Vagina (tissue), 2 donors: ENCODE measurements at places on chromosomes 7 and 10. TPM values are rescaled to one million over a fixed set of nuclear protein-coding genes. Genes with fewer than 3 reads are reported as not detected.

HOGA1 gene
- 0.98 TPM for total RNA-seq

JAKMIP3 gene
- 0.49 TPM for total RNA-seq

LIPJ gene
- total RNA-seq = not detected

ARHGEF5 gene
- 23.3 TPM for total RNA-seq

CPVL gene
- total RNA-seq = 9.6 TPM

ARMC10 gene
- 36.6 TPM for total RNA-seq
